BE2C (cell line): ENCODE measurements at places on chromosomes 2 and 18.

DNA sequence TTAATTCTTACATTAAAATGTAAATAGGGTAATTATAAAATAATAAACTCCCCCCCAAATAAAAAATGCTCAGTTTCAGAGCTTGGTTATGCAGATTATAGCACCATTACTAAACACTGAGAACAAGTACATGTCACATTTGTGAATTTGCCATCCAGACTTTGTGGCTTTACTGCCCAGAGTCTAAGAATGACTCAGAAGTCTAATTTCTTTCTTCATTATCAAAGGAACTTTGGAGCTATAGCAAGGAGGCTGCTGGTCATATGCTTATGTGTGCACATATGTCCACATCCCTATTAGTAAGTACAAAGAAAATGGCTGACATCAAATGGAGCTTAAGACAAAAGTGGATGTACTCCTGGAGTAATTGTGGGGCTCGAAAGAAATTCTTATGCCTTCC, 248.5 kb upstream of the SESTD1 start:
- DNase-seq: no peak

DNA sequence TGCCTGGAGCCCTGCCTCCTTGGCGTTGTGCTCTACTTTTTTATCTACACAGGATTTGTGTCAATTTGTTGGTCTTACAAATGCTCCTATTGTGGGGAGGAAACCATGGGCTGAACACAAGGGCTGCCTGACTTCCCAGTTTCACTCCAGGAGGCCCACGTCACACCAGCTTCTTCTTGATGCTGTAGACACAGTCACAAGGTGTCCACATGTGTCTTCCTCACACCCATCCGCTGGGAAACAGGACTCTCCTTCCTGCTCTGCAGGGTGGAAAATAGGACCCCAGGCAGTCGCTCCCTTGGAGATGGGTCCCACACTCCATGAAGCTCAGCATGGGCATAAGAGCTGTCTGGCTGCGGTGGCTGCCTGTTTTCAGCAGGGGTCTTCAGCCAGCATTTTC, 468.2 kb downstream of the EPHA4 start:
- DNase-seq: no peak

- DNase-seq: no peak
These were observed 22.1 kb upstream of the IGFBP5 start for GRCh38 chr2:216717491-216717901.

DNA sequence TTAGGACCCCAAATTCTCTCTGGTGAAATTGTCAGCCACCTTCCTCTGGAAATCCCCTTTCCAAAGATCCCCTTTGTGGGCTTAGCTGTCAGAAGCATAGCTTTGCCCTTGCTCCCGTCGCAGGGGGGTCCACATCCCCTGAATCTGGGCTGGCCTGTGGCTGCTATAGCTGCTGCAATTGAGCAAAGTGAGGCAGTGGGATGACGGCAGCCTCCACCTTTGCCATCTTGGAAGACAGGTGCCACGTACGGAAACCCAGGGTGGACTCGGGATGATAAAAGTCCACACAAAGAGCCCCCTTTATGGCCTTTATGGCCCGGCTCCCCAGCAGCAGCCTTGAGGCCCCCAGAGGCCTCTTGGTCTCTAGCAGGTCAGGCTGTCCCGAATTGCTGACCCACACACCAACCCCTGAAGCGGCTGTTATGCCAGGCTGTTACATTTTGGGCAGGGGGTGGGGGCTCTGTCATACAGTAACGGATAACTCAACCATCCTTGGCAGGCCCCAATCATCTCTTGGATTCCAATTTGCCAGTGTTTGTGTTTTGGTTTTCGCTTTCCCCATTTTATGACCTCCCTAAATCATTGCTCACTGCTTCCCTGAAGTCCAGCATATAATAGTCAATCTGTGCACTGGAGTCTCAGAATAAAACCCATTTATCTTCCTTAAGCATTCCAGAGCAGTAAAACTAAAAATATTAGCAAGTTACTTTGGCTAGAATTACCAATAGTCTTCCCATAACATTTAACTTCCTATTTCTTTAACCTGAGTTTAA, 33.2 kb upstream of the ID2 start:
- DNase-seq: no peak

- no peak for DNase-seq
These were observed 39.4 kb downstream of the STEAP3 start for GRCh38 chr2:119263025-119263424.

- no peak for DNase-seq
These were observed 1.5 kb downstream of the FAM110C start for GRCh38 chr2:44748-45341.

DNA sequence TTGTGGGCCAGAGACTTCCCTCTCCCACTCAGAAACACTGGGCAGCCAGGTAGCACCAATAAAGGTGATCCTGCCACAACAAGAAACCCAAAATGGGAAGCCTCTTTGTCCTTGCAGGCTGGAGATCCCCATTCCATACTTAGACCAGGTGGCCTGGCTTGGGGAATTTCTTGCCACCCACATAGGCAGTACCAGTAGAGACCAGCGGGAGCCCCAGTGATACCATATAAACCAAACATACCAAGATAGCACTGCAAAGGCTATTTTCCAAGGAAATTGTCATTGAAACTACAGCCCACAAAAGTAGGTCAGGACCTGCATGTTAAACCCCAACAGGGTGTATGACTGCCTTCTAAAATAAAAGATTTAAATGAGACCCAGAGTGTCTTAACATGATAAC, 171.6 kb downstream of the DIS3L2 start:
- no peak for DNase-seq

DNA sequence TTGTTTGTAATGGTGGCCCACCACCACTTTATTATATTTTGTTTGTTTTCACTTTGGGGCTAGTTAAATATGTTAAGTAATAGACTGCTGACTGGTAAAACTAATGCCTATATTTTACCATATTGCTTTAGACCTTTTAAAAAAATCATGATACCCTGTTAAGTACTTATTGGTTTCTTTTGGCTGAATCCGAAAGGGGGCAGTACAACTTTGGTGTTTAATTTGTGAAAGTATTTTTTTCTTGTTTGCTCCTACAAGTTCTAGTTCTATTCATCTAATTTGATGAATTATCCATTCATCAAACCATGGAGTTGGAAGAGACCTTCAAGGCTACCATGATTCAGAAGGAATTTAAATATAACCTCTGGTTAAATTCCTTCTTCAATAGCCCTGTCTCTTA, 147.0 kb downstream of the MBD5 start:
- no peak for DNase-seq

DNA sequence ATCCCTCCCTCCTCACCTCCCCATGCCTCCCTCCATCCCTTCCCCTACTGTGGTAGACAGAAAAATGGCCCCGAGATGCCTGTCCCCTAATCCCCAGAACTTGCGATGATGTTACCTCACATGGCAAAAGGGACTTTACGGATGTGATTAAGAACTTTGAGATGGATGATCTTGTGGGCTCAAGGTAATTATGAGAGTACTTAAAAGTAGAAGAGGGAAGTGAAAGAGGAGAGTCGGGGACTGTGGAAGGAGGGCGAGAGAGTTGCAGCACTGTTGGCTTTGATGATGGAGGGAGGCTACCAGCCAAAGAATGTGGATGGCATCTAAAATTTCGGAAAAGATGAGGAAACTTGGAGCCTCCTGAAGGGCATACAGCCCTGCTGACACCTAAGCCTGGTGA, 66.5 kb downstream of the AGAP1 start:
- DNase-seq: no peak

GRCh38 chr2:138504546-138505235, 3.1 kb downstream of the SPOPL start:
- no peak for DNase-seq

- no peak for DNase-seq
These were observed 15.5 kb upstream of the KIF1A start for GRCh38 chr2:240835528-240835927.

DNA sequence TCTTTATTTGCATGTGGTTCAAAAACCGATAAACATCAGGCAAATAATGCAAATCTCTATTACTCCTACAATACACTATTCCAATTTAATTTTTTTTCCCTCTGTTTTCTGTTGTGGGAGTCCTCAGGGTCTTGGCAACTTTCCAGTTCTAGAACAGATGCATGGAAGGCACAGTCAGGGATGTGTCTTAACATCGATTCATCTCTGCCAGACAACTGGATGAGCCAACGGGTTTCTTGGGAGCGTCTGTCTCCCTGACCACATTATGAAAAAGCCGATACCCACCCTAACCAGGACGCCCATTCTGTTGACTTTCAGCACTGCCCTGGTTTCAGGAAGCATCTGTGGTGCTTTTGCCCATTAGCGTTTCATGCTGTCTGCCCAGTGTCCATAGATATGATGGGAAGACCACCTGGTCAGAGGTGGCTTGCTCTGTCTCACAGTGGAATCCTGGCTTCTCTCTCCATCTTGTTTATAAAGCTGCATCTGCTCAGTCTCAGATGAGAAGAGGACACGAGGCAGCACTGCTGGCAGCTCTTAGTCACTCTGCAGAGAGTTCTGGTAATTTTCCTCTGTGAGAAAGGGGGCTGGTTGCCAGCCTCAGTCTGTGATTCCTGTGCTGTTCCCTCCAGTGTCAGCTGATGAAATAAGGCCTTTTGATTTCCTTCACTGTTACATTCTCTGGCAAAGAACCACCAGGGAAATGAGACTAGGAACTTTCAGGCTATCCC, 57.9 kb upstream of the KCNE4 start:
- DNase-seq: peak; percentile 84

DNA sequence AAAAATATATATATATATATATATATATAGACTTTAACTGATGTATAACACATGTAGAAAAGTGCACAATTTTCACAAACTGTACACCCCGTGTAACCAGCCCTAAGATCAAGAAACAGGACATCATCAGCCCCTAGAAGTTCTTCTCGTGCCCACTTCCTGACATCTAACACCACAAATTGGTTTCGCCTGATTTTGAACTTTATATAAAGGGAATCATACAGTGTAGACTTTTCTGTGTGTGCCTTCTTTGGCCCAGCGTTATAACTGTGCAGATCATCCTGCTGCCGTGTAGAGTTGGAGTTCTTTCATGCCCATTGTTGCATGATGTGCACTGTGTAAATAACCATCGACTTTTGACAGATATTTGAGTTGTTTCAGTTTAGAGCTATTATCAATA, 41.0 kb downstream of the SMAD7 start:
- DNase-seq: no peak

GRCh38 chr2:227719641-227720040, 1.8 kb upstream of the SLC19A3 start:
- no peak for DNase-seq

DNA sequence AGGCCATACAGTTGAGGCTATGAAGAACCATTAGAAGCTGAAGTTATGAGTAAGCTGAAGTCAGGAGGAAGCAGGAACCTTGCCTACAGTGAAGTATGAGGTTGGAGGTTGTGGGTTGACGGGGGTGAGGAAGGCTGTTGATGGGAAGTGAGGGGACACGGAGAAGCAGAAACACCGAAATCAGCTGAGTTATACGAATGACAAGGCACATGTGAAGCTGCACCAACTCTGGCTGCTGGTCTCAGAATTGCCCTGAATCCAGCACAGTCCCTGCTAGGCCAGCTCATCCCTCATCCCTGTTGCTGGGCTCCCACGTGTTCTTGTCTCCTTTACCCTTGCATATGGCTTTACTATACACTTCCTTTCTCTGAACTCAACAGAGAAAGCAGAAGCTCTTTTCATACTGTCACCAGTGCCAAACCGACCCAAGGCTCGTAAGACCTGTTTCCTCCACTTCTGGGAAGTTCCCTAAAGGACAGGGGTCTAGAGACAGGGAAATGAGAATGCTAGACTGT, 9.2 kb upstream of the TMEM247 start:
- DNase-seq: no peak

- no peak for DNase-seq
These were observed 4.2 kb upstream of the CCNYL1 start for GRCh38 chr2:207706936-207707860.

GRCh38 chr2:179240481-179241451, 23.9 kb downstream of the SESTD1 start:
- DNase-seq: no peak

DNA sequence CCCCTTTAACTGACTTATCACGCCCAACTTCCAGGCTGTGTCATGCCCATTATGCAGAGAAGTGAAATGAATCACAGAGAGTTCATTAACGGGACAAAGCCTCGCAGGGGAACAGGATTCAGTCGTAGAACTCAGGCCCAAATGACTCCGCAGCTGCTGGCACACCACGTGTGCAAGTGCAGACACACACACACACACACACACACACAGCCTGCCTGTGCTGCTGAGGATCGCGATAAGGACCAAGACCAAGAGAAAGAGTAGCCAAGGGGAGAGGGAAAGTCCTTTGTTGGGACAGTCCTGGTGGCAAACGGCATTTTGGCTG, 90.0 kb upstream of the TAF1B start:
- no peak for DNase-seq

GRCh38 chr2:217966423-217967070, 36.2 kb downstream of the TNS1 start:
- DNase-seq: no peak

- no peak for DNase-seq
These were observed 148.8 kb downstream of the HRH4 start for GRCh38 chr18:24609254-24609653.

DNA sequence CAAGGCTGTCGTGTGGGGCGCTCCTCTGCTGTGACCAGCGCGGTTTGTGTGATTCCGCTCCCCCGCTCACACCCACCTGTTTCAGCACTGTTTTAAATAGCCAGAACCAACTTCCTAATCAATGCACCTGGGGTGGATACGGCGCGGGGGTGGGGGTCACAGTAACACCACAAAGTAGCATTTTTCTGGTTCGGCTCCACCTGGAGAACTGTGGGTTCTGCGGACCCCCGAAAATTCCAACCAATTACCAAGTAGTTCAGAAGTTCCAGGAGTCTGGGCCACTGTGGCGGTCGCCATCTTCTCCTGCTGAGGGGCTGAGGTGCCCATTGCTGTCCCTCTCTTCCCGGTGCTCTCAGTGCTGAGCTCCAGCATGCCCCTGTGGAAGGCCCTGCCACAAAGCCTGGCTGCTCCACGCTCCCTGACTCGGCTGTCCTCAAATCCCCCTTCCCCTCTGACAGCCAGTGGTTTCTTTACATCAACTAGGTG, 79.4 kb downstream of the GFPT1 start:
- DNase-seq: no peak

- DNase-seq: no peak
These were observed 80.7 kb upstream of the LDLRAD4 start for GRCh38 chr18:13137670-13138419.

DNA sequence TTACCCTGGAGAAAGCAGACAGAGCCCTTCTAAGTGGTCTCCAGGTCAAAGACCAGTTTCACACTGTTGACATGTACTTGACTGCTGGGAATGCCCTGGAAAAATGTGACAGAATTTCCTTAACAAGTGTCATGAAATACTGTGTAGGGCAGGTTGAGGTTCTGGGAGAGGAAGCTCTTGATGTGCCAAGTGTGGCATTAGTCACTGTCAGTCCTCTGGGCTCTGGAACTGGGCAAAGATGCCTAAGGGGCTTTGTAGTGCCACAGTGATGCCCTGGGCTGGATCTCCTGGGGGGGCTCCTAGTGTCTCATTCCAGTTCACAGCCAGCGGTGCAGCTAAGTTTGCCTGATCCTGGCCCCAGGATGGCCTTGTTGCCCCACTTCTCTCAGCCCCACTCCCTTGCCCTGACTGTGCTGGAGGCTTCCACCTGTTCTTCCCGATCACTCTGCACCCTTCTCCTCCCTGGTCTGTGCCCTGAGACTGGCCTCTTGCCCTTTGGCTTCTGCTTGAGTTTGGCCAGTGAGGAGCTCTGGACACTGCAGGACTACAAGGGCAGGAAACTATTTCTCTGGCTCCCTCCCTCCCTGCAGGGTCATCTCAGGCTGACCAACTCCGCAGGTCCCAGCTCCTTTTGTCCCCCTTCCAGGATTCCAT, 27.0 kb upstream of the FAM124B start:
- DNase-seq: no peak
